ENCODE measurements at places on chromosomes 4 and X. TPM values are rescaled to one million over a fixed set of nuclear protein-coding genes. Genes with fewer than 3 reads are reported as not detected.

- no peak for DNase-seq
These were observed 120.2 kb upstream of the PDE5A start for GRCh38 chr4:119748853-119749252.

GRCh38 chr4:88012647-88013046 lies 5.2 kb downstream of the PKD2 start:
- no peak for DNase-seq

Gene SH3RF1
- 15.3 TPM for total RNA-seq

DNA sequence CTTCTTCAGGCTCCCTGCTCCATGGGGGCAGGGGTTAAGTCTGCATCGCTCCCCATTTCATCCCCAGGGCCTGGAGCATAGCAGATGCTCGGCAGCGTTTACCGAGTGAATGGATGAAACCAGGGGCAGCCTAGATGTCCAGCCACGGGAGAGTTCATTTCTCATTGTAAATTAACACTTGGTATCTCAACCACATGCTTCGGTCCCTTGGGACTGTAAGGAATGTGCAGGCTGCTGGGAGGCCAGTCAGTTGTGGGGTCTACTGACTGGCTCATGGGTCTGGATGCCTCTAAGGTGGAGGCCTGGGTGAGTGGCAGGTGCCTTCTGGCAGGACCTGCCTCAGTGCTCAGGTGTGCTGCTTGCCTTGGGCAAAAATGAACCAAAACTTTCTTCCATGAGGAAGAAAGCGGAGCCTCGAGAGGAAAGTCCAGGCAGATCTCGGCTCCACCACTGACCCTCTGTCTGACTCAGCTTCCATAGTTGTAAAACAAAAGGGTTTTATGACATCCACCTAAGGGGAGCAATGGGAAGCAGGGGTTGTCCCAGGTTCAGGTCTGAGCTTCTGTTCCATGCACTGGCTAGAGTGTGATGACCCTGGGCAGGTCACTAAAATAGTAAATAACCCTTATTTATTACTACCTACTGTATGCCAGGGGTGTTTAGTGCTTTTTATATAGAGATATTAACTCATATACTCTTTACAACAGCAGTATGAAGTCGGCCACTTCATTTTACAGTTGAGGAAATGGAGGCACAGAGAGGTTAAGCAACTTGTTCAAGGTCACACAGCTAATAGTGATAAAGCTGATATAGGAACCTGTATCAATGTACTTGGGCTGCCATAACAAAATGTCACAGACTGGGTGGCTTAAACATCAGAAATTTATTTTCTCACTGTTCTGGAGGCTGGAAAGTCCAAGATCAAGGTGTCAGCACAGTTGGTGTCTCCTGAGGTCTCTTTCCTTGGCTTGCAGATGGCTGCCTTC lies 144.3 kb upstream of the STX18 start:
- no peak for DNase-seq

Gene TLR8
- total RNA-seq, result not detected

Gene EMD
- 84.7 TPM for total RNA-seq

GRCh38 chrX:47489507-47490275 lies 6.7 kb upstream of the ZNF41 start:
- DNase-seq, result no peak
